ENCODE measurements at places on chromosomes 13 and 19.

- no peak for ATAC-seq
These were observed 1218.6 kb downstream of the PCDH17 start for GRCh38 chr13:58850161-58850560.

DNA sequence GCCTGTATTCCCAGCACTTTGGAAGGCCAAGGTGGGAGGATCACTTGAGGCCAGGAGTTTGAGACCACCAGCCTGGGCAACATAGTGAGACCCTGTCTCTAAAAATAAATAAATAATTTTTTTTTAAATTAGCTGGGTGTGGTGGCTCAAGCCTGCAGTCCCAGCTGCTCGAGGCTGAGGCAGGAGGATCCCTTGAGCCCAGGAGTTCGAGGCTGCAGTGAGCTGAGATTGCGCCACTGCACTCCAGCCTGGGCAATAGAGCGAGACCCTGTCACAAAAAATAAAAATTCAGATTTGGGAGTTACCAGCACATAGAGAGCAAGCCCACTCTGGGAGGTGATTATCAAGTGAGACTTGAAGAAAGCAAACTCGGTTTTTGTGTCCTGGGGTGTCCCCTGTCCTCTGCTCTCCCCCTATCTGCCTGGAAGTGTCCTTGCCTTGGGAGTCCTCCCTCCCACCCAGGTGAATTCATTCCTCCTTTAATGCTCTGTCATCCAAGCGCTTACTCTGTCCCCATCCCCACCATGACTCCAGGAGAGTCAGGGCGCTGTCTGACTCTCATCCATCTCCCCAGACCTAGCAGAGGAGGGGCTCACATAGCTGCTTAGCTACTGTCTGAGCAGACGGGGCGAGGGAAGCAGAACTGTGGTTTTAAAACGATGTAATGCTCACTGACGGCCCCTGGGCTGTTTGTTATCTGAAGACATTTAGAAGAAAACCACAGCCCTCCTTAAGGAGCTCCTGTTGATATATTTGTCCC, 146.8 kb downstream of the STK24 start:
- no peak for ATAC-seq

GRCh38 chr19:47330466-47330869, 1.5 kb upstream of the C5AR2 start:
- ATAC-seq: no peak

DNA sequence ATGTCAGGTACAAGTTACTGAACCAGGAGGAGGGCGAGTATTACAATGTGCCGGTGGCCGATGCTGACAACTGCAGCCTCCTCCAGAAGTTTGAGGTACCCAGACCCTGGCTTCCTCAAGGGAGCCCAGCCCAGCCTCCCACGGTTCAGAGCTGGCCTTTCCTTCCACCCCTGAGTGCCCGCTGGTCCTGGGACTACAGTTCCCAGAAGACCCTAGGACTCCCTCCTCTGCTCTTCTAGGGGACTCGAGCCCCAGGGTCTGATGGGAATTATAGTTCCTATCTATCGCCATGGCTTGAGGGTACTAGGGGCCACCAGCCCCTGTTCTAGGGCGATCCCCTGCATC, 11.0 kb downstream of the PRKCG start:
- ATAC-seq: no peak

DNA sequence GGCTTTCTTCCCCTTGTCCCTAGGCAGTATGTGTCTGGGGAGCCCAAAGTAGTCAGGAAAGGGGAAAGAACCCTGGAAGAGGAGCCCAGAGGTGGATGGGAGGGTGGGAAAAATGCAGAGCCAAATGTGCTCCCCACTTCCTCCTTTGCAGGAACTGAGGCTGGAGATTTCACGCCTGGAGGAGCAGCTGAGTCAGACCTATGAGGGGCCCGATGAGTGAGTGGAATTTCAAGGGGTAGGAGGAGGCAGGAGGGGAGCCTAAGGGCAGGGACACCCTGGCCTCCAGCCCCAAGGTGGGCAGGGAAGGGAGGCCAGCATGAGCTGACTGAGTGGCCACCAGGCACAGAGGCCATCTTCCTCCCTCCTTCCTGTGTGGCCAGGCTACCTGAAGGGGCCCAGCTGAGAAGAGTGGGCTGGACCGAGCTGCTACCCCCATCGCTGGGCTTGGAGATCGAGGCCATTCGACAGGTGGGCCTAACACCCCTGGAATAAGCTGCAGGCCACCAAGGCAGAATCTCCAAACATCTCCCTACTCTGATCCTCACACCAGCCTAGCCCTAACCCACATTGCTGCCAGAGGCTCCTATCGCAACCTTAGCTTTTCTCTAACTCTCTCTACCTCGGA, 14.3 kb downstream of the PTH2 start:
- peak; percentile 21 for ATAC-seq

DNA sequence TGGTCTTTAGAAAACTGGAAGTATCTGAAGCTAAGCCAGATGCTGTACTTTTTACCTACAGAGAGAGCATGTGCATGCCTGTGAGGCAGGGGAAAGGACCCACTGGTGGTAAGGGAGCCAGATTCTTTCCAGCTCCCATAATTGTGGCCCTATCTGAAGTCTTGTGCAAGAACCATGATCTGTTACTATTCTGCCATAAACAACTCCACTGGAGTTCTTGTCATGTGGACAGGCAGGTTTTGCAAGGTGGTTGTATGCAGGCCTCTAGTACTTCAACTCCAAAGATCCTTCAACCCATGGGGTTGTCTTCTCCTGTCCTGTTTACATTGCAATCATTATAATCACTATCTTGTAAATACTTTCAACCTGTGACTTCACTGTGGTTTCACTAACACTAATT, 14.1 kb downstream of the PROSER1 start:
- ATAC-seq: no peak
